Stimulated activated CD4-positive, alpha-beta T cell treated with anti-CD3 and anti-CD28 coated beads, Interleukin-12 subunit alpha, Interleukin-12 subunit beta, amount 100 ng/mL, for 4 hours (primary cell): ENCODE measurements at places on chromosomes 6 and 20.

- DNase-seq, result no peak
Observed at GRCh38 chr20:16412906-16413305, 160.3 kb downstream of the KIF16B start.

GRCh38 chr6:156854466-156855161 is 77.4 kb downstream of the ARID1B start:
- DNase-seq, result no peak

DNA sequence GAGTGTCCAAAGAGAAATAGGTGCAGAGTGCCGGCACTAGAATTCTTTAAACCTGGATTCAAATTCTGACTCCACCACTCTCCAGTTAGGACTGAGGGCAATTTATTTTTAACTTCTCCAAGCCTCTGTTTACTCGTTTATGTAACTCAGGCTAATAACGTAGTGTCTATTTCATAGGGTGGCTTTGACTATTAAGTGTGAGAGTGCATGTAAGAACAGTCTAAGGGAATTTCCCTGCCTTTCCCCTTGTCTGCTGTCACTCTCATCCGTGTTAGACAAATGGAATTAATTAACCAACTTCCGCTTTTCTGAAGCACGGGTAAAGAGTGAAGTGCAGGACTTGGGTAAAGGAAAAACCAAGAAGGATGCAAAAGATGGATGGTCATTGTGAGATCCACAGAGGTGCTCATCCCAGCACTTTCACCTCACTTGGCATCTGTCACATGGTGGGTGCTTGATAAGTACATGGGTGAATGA is 4.1 kb upstream of the ZKSCAN8 start:
- DNase-seq, result no peak

GRCh38 chr6:149942461-149942829 is 631 bp downstream of the ULBP2 start:
- DNase-seq, result no peak

DNA sequence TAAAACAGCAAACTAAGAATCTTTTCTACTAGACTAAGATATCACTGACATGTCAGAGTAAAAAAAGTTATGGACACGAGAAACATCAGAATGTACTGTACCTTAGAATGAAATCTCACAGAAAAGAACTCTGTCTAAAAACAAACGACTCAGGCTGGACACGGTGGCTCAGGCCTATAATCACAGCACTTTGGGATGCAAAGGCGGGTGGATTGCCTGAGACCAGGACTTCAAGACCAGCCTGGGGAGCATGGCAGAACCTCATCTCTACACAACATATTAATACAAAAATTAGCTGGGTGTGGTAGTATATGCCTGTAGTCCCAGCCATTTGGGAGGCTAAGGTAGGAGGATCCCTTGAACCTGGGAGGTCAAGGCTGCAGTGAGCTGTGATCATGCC is 122.6 kb downstream of the PRND start:
- no peak for DNase-seq

DNA sequence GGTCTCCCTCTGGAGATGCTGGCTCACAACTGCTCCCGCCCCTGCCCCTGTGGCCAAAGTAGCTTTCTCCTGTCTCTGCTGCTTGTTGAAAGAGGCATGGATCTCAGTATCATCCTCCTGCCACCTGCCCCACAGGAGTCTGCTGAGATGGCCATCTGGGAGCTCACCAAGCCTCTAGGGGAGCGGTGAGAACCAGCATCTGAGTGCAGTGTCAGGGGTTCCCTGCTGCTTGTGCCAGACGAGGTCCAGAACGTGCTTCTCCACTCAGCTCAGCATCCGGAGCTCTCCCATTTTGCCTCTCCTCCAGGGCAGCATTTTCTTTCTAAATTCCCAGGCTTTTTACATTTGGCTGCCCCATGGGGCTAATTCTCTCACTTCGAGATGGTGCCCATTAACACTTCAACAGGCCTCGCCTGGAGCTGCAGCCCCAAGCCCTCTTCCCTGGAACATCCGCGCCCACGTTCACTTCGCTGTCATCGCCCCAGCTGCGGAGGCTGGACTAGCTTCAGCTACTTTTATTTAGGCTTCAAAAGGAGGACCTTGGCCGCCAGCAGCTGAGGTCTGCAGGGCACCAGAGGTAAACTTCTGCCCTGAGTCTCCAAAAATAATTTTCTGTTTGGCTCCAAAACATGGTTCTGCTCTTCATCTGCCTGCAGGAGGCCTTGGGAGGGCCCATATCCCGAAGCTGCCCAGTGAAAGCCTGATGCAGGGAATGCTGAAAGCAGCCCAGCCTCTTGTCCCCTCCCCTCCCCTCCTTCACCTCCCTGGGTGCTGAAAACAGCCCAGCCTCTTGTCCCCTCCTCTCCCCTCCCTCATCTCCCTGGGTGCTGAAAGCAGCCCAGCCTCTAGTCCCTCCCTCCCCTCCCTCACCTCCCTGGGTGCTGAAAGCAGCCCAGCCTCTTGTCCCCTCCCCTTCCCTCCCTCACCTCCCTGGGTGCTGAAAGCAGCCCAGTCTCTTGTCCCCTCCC is 25.2 kb upstream of the MLN start:
- DNase-seq, result no peak

DNA sequence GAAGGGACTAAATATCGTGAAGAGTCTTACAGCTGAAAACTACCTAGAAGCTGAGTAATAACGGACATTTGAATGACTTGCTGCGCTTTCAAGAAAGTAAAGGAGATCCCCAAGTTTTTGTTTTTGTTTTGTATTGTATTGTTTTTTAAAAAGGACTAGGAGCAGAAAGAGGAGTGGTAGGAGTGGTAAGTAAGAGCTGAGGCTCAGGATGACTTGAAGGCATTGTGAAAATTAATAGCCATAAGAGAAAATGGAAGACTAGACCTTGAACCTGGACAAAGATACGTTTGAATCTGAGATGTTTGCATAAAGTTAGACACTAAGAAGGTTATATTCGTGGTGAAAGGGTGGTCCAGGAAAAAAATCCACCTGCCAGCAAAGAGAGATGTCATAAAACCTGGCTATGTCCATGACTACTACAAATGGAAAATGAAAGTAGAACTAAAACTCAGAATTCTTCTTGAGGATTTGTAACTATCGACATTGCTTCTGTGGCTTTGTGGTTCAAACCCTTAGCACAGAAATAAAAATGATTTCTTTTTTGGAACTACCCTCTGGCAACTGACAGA is 824.8 kb upstream of the FLRT3 start:
- DNase-seq, result no peak

GRCh38 chr6:130437961-130438360 is 72.1 kb downstream of the TMEM200A start:
- DNase-seq, result no peak

GRCh38 chr6:24898676-24899075 is 37.1 kb downstream of the RIPOR2 start:
- no peak for DNase-seq

- no peak for DNase-seq
Observed at GRCh38 chr6:30890646-30891449, 6.5 kb downstream of the DDR1 start.

GRCh38 chr6:15922510-15923250 is 206.2 kb upstream of the MYLIP start:
- no peak for DNase-seq

- no peak for DNase-seq
Observed at GRCh38 chr6:34695729-34696188, 808 bp downstream of the ILRUN start.

DNA sequence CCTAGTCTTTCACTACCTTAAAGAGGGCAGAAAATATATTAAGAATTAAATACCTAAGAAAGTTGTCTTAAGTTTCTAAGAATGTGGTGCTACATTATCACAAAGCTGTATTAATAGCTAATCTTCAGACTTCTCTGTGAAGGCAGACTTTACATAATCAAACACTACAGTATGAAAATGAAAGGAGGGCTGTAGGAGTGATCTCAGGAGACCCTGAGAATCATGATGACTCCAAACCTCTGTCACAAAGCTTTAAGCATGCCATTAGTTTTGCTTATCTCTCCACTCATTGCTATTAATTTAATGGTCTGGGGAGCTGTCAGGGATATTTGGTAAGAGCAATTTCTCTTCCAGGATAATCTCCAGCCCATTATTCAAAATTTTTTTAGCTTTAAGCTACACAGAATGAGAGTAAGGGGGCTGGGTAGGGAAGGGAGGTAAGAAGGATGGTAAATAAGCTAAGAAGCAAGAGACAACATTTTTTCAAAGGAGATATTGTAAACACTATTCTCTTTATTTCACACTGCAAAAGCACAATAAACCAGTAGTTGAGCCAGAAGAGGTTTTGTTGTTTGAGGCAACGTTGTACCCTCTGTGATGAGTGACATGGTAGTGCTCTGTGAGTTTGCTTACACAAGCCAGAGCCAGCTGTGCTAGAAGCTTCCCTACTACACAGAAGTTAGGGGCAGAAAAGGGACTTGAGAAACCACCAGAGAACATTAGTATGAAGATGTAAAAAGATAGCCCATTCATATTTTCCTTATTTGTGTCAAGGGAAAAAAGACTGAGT is 258.8 kb downstream of the GMDS start:
- no peak for DNase-seq

DNA sequence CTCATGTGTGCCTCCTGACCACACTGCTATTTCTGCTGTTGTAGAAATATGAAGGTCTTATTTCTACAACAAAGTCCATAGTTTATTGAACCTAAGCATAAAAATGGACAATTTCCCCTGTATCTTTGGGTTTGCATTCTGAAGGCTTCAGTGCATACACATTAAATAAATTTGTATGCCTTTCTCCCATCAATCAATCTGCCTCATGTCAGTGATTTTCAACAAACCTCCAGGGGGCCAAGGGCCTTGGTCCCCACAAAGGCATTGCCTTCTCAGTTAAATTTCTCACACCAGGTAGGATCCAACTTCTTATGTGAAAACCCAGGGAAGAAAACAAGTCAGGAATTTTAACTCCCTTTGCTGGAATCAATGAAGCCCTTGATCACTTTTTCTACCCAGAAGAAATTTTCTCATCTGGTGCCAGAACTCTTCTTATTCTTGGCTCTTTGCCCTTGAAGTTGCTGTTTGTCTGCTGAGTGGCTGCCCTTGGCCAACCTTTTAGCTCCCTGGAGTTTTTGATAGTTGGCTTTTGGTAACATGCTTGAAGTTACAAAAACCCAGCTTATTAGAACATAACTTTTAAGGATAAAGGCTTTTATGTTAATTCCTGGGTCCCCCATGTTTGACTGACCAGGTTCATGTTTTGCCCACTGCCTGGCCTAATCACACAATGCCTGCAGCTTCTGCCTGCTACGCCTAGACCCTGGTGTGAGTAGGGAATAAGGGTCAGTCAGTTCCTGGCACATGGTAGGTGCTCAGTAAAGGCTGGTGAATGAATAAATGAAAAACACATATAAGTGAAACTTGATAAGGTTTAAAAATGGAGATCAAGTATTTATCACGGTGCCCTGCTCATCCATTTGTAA is 37.0 kb downstream of the SHLD1 start:
- no peak for DNase-seq

GRCh38 chr6:116536216-116536621 is 9.3 kb downstream of the TRAPPC3L start:
- no peak for DNase-seq

GRCh38 chr20:20687319-20687718 is 25.1 kb downstream of the RALGAPA2 start:
- no peak for DNase-seq

DNA sequence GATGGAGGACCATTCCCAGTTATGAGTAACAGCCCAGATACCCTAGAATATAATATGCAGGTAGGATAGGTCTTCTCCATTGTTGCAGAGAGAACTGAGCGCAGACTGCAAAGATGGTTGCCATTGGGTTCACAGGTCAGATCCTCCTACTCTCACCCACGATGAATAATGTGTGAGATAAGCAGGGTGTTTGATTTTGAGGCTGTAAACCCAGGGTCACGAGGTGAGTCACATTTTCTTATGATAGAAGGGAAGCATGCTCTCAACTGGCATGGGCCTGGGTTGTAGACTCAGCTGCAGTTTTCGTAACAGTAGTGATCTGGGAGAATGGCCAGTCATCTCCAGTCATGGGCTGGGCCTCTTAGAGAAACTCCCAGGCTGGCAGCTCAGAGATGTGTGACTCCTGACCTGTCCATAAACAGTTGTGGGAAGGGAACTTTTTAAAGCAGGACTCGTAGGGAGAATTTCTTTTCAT is 74.2 kb downstream of the CD164 start:
- DNase-seq, result no peak

GRCh38 chr20:60177080-60177479 is 218.9 kb downstream of the CDH26 start:
- no peak for DNase-seq

DNA sequence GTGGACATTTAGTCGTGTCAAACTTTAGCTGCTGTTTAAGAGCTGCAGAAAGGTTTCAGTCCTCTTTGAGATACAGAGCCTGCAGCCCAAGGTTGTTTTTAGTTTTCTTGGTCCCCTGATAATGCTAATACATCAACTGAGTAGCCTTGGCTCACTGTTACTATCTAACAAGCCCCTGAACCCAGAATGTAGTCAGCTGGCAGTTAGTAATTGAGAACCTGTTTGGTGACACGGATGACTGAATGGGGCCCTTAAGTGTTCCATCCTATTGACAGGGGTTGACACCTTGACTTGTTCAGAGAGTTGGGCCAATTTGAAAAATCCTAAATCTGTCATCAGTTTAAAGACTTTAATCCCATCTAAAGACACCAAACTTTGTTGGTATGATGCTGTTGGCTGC is 2.8 kb downstream of the RTN4IP1 start:
- no peak for DNase-seq

DNA sequence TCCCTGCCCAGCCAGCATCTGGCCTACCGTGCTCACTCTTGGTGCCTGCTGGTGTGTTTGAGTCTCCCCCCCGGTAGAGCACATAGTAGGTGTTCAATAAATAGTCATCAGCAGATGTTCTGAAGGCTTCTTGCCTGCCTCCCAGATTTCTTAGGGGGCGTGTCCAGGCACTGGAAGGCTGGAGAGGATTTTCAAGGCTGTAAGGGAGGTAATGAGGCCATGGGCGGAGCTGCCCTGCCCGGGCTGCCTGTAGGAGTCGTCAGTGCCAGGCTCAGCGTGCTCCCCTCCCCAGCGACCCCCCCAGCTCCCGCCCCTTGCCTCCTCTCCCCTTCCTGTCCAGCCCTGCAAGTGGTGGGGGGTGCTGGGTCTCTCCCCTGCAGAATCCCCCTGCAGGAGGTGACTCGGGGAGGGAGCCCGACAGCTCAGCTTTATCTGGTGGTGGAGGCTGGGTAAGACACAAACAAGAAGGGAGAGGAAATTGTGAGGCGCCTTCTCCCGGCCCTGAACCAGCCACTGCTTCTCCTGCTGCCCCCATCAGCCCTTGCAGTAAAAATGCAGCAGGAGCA is 55.9 kb downstream of the BCAS4 start:
- DNase-seq, result no peak
